ENCODE measurements at places on chromosomes 5 and 9.

- DNase-seq, result no peak
These were observed 105.7 kb upstream of the ADAMTSL1 start for GRCh38 chr9:18368206-18368605.

DNA sequence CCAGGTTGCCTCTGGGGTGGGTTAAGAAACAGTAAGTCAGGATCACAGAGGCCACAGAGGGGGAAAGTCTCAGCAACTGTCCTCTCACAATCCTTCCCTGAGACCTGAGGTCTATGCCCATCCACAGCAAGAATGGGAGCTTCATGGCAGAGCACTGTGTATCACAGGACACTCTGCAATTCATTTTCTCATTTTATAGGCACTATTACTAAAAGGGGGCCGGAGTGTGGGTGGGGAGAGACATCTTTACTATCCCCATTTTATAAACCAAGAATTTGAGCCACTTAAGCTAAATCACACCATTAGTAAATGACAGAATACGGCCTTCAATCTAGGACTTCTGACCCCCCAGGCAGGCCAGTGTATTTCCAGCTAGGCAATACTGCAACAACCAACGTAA lies 79.9 kb downstream of the LHFPL2 start:
- DNase-seq, result no peak

DNA sequence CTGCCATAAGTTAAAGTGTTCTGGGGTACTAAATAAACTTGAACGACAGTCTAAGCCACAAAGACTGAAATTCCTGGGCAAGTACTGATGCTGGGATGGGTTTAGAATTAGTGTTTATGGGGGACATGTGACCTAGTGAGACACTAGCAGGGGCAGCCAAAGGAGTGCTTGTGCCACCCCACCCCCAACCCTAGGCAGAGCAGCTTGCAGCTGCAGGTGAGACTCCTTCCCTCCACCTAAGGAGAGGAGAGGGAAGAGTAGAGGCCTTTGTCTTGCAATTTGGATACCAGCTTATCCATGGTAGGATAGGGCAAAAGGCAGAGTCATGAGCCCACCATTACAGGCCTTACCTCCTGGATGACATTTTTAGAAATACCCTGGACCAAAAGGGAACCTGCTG lies 28.7 kb upstream of the PDE4D start:
- no peak for DNase-seq

GRCh38 chr9:113687680-113688371 lies 188.3 kb upstream of the ZNF618 start:
- DNase-seq, result no peak

- DNase-seq, result no peak
These were observed 490.8 kb downstream of the RASEF start for GRCh38 chr9:82572146-82572545.

DNA sequence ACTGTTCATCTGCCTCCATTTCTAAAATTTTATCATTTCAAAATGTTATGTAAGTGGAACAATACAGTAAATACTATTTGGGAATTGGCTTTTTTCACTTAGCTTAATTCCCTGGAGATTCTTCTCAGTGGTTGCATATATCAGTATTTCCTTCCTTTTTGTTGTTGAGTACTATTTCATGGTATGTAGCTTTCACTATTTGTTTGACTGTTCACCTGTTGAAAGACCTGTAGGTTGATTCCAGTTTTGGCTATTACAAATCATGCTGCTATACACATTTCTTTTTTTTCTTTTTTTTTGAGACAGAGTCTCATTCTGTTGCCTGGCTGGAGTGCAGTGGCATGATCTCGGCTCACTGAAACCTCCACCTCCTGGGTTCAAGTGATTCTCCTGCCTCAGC lies 33.0 kb upstream of the PWWP2A start:
- no peak for DNase-seq

- DNase-seq, result no peak
These were observed 55.9 kb downstream of the UGCG start for GRCh38 chr9:111952559-111952958.

- no peak for DNase-seq
These were observed 44.1 kb downstream of the APTX start for GRCh38 chr9:32957358-32957757.

- DNase-seq, result no peak
These were observed 176.2 kb downstream of the COL23A1 start for GRCh38 chr5:178413988-178414387.

- DNase-seq, result no peak
These were observed 84.7 kb downstream of the EDIL3 start for GRCh38 chr5:84299959-84300358.

Measured in HL-60 (cell line).